ENCODE measurements at places on chromosomes 6 and 20.

GRCh38 chr6:87501809-87502572 lies 29.2 kb downstream of the SLC35A1 start:
- no peak for DNase-seq

- DNase-seq, result no peak
Measured at GRCh38 chr20:62149532-62150309, 6.2 kb downstream of the SS18L1 start.

- no peak for DNase-seq
Measured at GRCh38 chr6:40066372-40066771, 132.1 kb upstream of the MOCS1 start.

GRCh38 chr6:155782320-155782731 lies 326.7 kb upstream of the NOX3 start:
- no peak for DNase-seq

- DNase-seq, result no peak
Measured at GRCh38 chr6:56145616-56146015, 101.8 kb downstream of the COL21A1 start.

GRCh38 chr6:124433387-124434160 lies 528.7 kb upstream of the RNF217 start:
- DNase-seq, result no peak

GRCh38 chr6:110355727-110356126 lies 2.4 kb downstream of the METTL24 start:
- no peak for DNase-seq

DNA sequence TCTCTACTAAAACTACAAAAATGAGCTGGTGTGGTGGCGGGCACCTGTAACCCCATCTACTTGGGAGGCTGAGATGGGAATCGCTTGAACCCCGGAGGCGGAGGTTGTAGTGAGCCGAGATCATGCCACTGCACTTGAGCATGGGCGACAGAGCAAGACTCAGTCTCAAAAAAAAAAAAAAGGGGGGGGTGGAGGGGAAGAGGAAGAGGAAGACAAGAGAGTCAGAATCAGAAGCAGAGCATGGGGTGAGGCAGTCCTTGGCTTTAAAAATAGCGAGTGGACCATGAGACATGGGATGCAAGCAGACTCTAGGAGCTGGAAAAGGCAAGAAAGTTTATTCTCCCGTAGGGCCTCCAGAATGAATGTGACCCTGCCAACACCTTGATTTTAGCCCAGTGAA lies 3.9 kb upstream of the SLC9A8 start:
- no peak for DNase-seq

GRCh38 chr6:92589996-92590395 lies 829.4 kb downstream of the EPHA7 start:
- DNase-seq, result no peak

GRCh38 chr20:35048739-35049138 lies 43.9 kb downstream of the TRPC4AP start:
- DNase-seq, result no peak

DNA sequence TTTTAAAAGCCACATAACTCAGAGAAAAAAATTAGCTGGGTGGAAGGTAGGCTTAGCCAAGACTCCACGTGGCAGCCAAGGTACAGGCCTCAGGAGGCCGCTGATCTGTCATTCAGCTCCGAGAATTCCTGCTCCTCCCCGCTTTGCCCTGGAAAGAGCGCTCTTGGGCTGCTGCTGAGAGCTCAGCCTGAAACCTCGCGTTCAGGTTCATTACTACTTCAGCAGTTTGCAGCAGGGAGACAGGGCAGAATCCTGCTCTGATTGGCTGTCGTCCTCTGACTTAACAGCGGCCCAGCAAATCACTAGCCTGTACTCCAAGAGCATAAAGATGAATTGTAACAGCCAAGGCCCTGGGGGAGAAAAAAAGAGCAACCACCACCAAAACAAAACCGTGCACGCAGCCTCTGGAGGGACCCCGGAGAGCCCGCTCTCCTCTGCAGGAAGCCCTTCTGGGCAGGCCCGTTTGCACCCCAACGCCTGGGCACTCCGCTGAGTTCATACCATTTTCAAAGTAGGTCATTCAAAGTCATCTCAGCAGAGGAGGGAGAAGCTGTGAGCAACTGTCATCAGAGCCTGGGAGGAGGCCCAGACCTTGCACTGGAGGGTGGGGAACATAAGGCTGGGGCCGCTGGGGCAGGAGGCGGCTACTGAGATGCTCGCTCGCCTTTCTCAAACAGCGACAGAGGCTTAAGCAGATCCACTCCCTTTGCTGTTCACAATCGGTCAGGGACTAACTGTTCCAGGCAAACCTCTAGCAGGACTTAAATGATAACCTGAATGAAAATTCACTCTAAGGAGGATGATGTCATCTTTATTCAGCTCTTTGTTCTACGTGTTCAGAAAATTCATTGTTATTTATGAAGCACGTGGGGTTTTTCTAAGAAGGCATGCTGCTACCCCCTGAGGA lies 42.3 kb upstream of the ATXN1 start:
- DNase-seq, result no peak

DNA sequence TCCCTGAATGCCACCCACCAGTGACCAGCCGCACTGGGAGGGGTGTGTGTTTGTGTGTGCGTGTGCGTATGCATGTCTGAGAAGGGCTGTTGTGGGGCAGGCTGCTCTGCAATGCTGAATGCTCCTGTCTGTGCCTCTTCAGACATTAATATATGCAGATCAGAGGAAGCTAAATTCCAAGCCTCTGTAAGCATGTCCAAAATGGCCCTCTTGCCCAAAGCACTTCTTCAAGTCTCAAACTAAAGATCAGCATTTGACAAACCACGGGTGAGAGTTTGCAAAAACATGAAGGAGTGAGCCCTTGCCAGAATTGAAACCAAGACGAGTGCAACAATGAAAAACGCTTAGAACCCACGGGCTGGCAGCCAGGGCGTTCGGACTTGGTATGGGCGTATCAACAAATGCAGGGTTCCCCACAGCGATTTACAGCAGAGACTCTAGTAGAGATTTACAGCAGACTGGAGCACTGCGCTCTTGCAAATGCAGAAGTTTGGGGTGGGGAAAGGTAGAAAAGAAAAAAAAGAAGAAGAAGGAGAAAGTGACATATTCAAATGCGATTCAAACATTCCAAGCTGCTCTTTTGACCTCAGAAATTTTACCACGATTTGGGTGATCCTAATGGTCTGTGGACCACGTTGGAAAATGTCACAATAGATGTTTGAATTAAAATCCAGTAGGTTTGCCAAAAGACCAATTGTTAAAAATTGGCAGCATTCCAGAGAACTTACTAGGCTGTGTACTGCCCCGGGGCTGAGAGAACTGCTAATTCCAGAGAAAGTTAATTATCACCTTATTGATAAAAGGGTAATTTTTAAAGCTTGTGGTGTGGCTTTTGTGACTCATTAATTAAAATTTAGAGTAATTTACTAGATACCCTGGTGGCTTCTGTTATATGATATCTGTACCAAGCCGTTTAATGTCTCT lies 3.5 kb downstream of the SCML4 start:
- DNase-seq, result no peak

- no peak for DNase-seq
Measured at GRCh38 chr6:83962582-83962981, 71.0 kb upstream of the MRAP2 start.

GRCh38 chr6:134663800-134664535 lies 285.9 kb downstream of the ALDH8A1 start:
- DNase-seq, result no peak

GRCh38 chr6:109486068-109486467 lies 3.0 kb upstream of the ZBTB24 start:
- DNase-seq, result no peak

DNA sequence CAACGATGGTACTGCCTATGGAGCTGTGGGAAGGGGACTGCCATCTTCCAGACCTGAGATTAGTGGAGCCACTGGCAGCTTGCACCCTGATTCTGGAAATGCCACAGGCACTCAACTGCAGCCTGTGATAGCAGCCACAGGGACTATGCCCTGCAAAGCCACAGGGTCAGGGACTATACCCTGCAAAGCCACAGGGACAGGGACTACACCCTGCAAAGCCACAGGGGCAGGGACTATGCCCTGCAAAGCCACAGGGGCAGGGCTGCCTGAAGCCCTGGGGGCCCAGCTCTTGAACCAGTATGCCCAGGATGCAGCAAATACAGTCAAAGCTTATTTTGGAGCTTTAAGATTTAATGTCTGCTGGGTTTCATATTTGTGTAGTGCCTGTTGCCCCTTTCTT lies 346.6 kb downstream of the C6orf118 start:
- DNase-seq, result no peak

DNA sequence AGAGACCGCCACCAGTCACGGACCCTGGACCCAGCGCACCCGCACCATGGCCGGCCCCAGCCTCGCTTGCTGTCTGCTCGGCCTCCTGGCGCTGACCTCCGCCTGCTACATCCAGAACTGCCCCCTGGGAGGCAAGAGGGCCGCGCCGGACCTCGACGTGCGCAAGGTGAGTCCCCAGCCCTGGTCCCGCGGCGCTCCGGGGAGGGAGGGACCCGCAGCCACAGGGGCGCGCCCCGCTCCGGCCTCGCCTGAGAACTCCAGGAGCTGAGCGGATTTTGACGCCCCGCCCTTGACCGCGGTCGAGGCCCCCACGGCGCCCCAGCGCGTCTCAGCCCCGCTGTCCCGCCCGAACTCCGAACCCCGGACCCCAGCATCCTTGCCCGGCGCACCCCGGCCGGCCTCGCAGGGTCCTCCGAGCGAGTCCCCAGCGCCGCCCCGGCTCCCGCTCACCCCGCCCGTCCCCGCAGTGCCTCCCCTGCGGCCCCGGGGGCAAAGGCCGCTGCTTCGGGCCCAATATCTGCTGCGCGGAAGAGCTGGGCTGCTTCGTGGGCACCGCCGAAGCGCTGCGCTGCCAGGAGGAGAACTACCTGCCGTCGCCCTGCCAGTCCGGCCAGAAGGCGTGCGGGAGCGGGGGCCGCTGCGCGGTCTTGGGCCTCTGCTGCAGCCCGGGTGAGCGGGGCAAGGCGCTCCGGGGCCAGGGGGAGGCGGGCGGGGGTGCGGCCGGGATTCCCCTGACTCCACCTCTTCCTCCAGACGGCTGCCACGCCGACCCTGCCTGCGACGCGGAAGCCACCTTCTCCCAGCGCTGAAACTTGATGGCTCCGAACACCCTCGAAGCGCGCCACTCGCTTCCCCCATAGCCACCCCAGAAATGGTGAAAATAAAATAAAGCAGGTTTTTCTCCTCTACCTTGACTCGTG lies at the start of gene OXT:
TSS of gene OXT (plus strand) at position 11 of the 920 bp plus-strand sequence. CDS start at position 47, 36 bp downstream.
- DNase-seq, result no peak

DNA sequence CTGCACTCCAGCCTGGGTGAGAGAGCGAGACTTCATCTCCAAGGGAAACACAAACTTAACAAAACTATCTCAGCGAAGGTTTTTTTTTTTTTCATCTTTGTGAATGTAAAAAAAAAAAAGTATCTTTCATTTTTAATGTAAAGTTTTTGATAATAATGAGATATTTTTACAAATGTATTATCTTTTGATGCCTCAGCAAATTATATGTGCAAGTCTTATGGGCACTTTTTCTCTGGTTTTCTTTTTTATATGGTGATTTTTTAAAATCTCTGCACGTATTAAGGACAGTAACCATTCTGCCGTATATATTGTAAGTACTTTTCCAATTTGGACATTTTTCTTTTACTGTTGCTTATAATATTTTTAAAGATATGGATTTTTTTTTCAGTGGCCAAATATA lies 76.8 kb downstream of the MAFB start:
- DNase-seq, result no peak

- DNase-seq, result no peak
Measured at GRCh38 chr6:63985223-63985622, 349.6 kb downstream of the PHF3 start.

GRCh38 chr6:37714836-37715420 lies 17.2 kb upstream of the MDGA1 start:
- DNase-seq, result no peak

DNA sequence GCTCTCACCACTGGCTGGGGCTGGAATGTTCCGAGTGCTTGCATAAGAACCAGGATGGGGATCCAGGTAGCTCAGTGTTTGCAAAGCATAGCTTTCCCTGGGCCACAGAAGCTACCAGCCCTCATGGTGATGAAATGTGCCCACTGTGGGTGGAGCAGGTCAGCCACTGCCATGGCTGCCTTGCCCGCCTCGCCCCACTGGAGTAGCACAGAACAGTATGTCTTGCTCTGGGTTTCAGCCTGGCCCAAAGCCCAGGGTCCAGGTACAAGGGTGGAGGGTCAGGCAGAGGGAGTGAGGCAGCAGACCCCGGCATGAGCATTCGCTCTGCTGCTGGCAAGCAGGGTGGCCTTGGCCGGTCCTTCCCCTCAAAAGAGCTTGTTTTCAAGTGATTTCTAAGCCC lies 34.7 kb downstream of the KCNK17 start:
- no peak for DNase-seq

DNA sequence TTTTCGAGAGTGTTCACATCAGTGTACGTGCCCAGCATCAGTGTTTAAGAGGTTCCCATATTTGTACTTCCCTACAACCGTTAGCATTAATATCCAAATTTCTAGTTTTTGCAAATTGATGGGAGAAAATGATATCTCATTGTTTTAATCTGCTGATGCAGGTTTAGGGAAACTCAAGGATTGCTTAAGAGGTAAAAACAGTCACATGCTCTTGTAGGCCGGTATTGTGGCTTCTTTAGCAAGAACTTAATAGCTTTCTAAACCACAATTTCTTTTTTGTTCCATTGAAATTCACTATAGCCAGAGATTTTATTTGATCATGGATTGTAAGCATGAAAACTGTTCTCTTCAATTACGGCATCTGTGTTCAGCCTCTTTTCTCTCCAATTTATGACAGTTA lies 29.5 kb downstream of the BEND6 start:
- no peak for DNase-seq

- DNase-seq, result no peak
Measured at GRCh38 chr6:110422444-110422822, 7.1 kb upstream of the DDO start.

GRCh38 chr6:37256692-37257319 lies 766 bp upstream of the TBC1D22B start:
- DNase-seq, result no peak

DNA sequence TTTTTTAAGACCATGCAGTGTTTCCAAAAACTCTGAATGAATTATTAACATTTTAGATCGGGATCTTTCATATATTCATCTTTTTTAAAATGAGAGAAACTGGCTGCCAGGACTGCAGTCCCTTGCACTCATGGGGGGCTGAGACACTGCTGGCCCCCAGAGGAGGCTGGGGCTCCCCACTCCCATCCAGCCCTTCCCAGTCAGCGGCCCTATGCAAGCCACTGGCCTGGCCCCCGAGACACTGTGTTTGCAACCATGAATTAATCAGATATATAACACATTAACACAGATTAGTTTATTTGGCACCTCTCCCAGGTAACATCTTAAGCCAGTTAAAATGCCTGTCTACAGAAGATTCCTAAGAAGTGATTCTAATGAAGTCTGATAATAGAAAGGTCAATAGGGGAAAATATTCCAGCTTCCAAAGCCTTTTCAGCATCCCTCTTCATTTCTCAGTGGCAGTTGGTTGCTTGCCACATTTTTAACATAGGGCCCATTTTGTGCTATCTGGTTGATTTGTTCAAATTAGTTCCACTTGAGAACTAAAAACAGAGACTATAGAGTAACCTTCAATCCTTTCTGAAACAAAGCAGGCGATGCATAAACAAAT lies 184.4 kb upstream of the FBXL4 start:
- DNase-seq, result no peak

DNA sequence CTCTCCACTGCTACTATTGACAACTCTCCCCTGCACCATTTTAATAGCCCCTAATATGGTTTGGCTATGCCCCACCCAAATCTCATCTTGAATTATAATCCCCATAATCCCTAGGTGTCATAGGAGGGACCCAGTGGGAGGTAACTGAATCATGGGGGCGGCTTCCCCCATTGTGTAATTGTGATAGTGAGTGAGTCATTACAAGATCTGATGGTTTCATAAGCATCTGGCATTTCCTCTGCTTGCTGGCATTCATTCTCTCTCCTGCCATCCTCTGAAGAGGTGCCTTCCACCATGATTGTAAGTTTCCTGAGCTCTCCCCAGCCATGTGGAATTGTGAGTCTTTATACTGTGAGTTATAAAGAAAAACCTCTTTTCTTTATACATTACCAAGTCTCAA lies 74.1 kb upstream of the TCF21 start:
- no peak for DNase-seq

Measured in GM12892 (cell line).